ENCODE measurements at places on chromosomes 11 and 22.

GRCh38 chr22:19748139-19748538 lies 12.4 kb upstream of the TBX1 start:
- DNase-seq: no peak

GRCh38 chr11:6609502-6610015 lies 2.5 kb downstream of the TAF10 start:
- no peak for DNase-seq

DNA sequence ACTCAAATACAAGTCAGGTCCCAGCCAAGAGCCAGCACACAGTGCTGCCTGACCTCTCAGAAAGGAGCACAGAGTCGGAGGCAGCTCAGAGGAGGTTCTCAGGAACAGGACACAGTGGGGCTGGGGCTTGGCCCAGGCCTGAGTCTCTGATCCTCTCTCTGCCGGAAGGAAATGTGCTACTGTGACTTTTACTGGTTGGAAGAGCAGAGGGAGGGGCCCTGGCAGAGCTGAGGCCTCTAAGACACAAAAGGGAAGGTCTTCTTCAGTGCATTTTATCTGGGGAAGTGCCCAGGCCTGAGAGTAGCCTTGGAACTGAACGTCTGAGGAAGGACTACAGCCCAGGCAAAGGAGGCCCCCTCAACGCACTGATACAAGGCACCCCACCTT lies 16.2 kb upstream of the CASTOR1 start:
- no peak for DNase-seq

DNA sequence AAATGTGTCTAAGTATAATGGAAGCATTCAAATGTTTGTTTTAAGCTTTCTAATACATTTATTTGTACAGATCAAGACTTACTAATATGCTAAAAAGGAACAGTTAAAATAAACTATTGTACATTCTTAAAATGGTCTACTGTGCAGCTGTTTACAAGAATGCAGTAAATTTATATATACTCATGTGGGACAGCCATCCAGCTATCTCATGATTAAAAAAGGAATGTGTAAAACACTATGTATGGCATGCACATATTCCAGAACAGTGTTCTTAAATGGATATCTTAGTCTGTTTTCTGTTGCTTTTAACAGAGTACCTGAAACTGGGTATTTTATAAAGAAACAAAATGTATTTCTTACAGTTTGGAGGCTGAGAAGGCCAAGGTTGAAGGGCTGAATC lies 30.2 kb upstream of the CSTF3 start:
- DNase-seq: no peak
